ENCODE measurements at places on chromosomes 7 and 10.

GRCh38 chr7:105678811-105679495 lies 97.7 kb upstream of the EFCAB10 start:
- DNase-seq: peak; percentile 51

- DNase-seq: no peak
Observed at GRCh38 chr10:97479939-97480338, 18.3 kb downstream of the MMS19 start.

DNA sequence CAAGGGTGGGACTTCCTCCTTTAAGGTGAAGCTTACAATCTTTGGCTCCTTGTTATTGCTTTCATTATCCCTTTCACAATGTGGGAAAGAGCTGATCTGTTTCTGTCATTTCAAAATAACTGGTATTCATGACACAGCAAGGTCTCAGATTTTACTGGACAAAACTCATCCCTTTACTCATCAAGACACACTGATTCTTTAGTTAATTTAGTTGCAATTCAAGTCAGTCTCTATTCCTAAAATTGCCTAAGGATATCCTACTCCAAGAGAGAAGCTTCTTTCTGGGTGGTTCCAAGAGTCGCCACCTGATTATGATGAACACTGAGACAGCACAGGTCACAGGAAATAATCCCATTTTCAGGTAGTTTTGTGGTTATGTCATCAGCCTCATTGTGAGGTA lies 5.8 kb upstream of the PNLIPRP3 start:
- no peak for DNase-seq

- DNase-seq: no peak
Observed at GRCh38 chr7:30327813-30328212, 43.4 kb downstream of the ZNRF2 start.

- no peak for DNase-seq
Observed at GRCh38 chr7:140417456-140418155, 13.7 kb downstream of the RAB19 start.

DNA sequence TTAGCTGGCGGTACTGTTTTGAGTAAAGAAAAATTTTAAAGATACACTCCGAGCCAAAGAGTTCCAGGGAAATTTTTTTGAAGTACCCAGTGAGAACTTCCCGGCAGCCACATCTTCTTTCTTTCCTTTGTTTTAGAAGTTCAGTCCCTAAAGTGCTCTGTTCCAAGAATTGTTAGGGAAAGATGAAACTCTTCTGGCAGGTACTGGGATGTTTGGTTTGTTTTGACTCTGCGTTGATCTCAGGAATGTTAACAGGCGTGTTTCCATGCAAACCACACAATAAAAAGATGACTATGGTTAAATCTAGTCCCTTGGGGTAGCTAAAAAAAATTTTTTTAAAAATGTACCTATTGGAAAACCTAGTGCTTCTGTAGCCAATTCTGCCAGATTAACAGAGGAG lies 224.7 kb upstream of the PHYHIPL start:
- DNase-seq: no peak

DNA sequence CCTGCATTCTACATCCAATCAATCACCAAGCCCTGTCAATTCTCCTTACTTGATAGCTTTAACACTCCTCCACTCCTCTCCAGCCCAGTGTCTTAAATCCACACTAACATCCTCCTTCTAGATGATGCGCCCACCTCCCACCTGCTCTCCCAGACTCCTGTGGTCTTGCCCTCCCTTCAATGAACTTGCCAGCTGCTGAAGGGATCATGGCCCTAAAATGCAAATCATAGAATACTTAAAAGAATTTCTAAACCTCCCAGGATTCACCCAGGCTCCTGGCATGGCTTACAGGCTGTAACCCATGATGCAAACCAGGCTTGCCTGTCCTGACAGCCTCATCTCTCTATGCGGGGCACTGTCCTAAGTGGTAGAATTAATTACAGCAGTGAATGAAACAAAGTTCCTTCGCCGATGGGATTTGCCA lies 43.6 kb downstream of the SYPL1 start:
- no peak for DNase-seq

GRCh38 chr10:132071667-132072066 lies 5.9 kb downstream of the JAKMIP3 start:
- DNase-seq: no peak
